Dermis microvascular lymphatic vessel endothelial cell (primary cell): ENCODE measurements at places on chromosomes 13 and 19.

DNA sequence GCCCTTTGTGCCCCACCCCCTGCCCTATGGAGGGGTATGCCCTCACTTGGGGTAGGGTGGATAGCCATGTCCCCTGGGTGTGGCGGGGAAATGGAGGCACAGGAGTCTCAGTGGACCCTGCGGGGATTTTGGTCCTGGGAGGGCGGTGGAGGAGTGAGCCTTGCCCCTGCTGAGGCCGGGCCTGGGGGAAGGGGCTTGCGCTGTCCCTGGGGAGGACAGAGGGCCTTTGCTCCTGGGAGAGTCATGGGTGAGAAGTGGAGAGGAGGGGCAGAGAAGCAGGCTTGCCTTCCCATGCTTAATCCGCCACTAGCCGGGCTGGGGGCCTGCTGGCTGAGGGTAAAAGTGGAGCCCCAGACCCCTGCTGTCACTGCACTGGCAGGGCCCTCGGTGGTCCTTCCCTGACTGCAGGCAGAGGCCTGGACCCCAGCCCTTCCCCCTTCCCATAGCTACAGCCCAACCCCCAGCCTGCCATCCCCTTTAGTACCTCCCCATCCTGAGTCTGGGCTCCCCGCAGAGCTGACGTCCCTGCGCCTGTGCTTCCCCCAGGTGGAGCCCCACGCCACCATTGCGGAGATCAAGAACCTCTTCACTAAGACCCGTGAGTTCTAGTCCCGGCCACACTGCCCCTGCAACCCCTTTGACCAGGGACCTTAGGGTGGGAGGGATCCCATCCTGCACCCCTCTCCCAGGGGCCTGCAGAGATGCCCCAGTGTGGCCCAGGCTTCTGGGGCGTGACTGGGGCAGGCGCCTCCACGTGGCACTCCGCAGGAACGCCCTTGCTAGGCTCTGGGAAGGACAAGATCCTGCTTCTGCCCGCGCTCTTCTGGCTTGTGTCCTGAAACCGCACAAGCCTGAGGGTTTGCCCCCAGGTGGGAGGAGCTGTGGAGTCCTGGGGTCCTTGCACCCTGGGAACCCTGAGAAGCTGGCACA lies 8.9 kb downstream of the NDUFB7 start:
- DNase-seq = no peak

GRCh38 chr13:48625413-48626076 lies 28.2 kb upstream of the CYSLTR2 start:
- DNase-seq = no peak

DNA sequence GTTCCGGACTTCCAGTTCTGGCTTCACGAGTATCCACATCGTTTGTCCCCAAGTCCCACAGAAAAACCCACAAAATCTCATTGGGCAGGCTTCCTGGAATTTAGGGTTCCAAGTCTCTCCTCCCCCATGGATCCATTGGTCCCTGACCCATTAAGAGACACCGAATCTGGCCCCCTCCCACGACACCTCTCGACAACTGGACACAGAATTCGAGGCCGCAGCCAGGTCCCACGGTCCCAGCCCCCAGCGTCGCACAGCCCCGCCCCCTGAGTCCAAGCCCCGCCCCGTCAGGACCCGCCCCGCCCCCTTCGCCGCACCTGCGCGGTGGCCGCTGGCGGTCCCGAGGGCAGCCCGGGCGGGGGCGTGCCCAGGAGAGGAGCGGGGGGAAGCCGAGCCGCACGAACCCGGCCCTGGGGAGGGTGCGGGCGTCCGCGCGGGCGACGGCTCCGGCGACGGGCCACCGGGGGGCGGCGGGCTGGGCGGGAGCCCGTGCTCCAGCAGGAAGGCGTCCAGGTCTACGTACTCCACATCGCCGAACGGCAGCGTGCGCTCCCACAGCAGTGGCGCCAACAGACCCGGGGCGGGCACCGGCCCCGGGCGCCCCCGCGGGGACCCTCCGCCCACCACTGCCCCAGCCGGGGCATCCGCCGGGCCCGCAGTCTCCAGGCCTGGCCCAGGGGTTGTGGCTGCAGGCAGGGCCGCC lies 1.8 kb downstream of the DBP start:
- DNase-seq = no peak

DNA sequence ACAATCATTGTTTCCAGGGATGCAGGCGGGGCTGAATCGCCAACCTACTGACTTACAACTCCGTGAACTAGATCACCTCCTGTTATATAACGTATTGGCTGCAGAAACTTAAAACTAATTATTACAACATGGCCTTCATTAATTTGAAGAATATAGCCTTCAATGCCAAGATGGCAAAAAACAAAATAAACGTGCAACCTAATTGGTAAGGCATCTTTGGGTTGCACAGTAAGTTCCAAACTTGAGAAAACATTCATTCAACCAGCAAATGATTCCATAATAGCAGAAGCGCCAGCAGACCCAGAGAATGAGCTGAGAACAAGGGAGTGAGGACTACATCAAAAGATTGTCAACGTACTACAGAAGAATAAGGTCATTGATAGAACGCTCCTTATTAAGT lies 39.8 kb downstream of the DACH1 start:
- no peak for DNase-seq

GRCh38 chr13:32017474-32017873 lies 14.1 kb upstream of the FRY start:
- DNase-seq = no peak

GRCh38 chr19:16915135-16915534 lies 26.3 kb downstream of the F2RL3 start:
- no peak for DNase-seq

DNA sequence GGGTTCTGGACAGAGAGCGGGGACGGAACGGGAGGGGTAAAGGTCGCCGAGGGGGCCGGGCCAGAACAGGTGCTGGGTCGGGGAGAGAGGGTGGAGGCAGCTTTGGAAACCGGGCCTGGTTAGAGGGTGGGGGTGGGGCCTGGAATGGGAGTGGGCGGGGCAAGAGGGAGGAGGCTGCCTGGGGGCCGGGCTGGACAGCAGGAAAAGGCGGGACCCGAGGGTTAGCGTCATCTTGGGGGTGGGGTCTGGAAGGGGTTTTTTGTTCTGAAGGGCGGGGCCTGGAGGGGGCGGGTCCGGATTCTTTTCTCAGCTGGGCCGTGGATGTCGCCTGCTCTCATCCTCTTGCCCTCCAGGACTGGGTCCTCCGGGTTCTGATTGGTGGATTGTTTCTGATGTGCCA lies 4.3 kb upstream of the ZNF813 start:
- peak; percentile 20 for DNase-seq

DNA sequence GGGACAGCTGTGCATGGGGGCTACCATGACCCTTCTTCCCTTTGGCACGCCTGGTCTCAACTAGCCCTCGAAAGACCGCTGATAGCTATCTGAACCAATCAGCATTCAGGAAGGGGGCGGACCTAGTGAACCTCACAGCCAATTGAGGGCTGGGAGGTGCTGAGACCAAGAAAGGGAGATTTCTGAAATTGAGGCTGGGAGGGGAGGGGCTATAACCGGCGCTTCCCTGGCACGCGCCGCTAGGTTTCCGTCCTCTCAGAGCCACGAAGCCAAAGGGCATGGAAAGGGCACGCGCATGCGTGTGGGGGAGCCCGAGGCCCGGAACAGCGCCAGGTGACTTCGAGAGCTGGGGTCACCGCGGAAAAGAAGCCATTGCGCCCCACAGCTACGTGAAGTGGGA lies 4.2 kb upstream of the PAFAH1B3 start:
- DNase-seq = no peak

GRCh38 chr19:38596057-38596981 lies 21.4 kb downstream of the MAP4K1 start:
- DNase-seq = no peak

DNA sequence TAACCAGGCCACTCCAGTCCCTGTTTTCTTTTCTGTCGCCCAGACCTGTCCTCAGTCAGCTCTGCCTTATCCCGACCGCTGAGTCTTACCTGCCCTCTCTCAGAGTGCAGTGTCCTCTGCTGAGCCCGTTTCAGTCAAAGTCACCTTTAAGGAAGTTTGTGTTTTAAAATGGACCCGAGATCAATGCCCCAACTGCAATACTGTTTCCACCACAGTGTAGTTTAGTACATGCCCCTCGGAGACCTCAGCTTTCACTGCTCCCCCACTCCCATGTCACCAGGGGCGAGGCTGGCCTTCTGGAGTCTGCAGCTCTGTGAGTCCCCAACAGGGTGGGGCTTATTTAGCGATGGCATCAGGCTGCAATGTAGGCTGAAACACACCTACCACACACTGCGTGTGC lies 248.4 kb upstream of the TSHZ3 start:
- no peak for DNase-seq

DNA sequence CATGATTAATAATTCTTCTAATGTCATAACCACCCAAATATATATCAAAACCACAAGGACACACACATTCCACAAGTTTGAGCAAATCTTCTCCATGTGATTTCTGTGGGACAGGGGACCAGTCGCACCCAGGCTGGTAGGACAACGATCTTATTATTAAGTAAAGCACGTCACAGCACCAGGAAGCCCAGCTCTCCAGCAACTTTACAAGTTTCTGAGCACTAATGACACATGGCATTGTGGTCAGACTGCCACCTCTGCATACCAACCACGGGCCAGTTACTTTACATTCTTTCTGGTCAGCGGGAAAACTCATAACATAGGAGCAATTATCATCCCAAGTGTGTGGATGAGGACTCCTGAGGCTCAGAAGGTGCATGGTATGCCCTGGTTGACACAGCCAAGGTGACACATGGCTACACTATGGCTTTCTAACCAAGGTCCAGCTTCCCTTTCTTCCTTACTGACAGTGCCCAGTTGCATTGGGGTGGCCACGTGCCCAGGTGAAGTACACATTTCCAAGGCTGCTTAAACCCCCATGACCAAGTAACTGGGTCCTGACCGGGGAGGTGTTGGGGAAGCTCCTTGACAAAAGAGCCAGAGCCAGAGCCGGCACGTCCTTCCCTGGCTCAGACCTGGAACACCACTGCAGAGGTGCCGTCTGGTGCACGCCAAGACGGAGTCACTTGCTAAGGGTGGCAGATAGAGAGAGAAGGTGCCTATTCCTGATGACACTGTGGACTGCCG lies 27.4 kb downstream of the LATS2 start:
- no peak for DNase-seq

- DNase-seq = no peak
Measured at GRCh38 chr19:18735752-18736151, 52.3 kb downstream of the CRTC1 start.

GRCh38 chr13:94765814-94766213 lies 53.5 kb upstream of the SOX21 start:
- DNase-seq = no peak

DNA sequence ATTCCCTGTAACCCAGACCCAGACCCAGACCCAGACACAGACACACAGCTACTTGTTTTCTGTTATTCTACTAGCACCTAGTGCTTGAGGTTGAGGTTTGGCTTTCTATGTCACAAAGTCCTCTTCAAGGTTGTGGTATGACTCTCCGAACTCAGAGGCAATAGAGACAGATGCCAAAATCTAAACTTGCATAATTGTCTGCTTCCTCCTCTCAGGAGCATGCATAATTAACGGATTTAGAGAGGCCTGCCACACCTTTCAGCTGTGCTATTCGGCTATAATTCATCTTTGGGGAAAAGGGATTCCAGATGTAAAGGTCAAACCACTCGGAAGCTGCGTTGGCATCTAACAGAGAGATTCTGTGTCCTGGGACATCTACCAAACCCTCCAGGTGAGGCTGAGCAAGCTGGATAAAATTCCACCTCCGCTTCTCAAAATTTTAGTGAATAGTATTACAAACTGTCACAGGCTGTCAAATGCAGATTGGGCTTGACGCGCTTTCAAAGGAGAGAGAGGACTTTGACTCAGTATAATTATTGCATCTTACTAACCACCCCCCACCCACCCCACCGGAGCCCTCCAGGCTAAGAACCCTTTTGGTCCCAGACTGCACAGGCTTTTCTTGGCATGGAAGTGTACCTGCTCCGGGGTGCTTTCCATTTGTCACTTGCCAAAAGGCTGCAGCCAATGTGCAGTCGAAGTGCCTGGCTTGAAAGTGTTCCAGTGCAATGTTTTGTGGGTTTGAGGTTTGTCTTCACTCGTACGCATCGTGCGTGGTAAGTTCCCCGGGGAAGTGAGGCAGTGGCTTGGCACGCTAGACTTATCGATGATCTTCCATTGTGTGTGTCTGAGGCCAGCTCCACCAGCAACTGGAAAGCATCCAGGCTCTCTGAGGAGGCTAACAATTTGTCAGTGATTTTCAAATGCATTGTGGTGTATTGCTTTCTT lies 194.1 kb downstream of the TDRD3 start:
- no peak for DNase-seq

DNA sequence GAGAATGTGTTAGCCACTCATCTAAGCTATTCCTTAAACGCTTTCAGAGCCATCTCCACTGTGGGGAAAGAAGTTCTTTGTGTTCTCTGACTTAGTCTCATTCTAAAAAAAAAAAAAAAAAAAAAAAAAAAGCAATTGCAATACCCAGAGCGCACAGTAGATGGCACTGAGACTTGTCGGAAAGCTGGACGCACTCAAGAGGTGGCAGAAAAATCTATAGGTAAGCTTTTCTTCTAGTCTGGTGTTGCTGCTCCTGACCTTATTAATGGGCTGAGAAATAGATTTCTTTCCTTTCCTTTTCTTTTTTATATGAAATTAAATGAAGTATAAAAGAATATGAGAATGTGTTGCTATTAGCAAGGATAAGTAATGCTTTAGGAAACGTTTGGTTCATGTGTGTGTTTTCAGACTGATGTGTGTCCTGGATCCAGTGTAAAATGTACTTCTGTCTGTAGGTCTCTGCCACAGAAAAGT lies 4.7 kb upstream of the GJB2 start:
- peak; percentile 17 for DNase-seq

DNA sequence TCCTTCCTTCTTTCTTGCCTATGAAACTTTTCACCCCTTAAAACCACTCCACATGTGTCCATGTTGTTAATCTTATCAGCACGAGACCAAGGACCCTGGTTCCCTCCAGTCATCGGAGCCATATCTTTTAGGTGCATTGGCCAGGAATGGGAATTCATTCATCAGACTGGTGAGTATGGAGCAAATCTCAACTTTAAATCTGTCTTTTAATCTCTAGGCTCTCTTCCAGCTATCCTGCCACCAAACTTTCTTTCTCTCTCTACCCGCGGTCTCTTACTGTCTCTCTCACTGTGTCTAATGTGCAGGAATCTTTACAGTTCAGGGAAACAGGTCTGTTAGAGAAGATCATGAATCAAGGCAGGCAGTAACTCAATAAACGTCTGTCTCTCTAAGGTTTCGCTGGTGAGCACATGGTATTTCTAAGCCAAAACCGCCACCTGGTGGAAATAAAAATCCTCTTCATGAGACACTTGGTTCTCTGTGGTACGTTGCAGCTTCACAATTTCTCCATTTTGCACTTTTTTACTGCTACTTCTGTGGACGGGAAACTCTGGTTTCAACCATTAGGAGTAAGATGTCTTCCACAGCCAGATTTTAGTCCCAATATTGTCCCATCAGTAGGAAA lies 16.1 kb downstream of the LGALS16 start:
- peak; percentile 47 for DNase-seq
